AML-193 (cell line): ENCODE measurements at places on chromosomes 5 and 9.

DNA sequence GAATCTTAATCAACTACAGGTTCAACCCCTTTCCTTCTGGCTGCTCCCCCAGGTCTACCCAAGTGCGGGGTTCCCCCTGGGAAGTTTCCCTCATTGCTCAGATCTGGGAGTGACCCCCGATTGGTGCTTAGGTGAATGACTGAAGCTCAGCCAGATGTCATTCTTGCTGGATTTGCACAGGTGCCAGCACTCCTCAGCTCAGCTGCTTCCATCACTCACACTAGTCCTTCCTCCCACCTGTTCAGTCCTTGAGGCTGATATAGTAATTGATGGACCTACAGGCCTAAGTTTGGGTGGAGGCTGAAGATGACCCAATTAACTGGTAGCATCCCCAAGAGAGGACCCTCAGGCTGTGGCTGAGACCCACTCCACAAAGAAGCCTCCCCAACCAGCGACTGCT is 32.9 kb downstream of the PRLR start:
- no peak for DNase-seq

DNA sequence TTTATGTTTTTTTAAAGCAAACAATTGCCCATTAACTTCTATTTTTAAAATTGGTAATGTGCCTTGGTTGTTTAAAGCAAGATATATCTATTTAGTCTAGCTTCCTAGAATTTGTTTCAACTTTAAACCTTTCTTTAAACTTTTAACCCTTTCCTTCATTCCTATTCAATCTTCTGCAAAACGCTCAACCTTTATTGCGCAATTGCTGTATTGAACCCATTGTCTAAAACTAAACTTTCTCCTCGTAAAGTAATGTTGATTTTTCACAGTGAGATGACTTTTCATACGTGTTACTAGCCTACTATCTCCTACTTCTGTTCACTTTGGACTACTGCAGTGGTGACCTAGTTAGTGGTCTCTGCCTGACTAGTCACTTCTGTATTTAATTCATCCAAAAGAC is 63.3 kb downstream of the SMC5 start:
- no peak for DNase-seq

DNA sequence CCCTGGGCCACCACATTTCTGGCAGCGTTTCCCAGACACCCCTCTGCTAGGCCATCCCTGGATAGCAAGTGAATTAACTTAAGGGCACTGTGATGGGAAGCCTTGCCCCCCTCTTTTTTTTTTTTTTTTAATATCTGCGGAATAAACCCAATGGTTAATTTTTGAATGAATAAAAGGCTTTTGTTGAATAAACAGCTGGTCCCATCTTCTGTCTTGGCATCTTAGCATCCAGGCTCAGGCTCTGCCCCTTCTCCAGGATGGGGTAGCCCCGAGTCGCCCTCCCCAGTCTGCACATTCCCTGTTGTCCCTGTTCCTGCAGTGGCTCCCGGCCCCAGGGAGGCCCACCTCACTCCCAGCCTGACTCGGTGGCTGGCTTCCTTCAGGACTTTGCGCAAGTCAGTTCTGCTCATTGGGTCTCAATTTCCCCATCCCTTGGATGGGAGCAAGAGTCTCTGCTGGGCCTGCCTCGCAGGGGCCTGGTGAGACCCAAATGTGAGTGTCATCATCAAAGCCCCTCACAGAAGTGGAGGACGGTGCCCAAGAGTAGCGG is 29.0 kb upstream of the HMCN2 start:
- no peak for DNase-seq

- no peak for DNase-seq
These were observed 404.0 kb upstream of the GRIA1 start for GRCh38 chr5:153086486-153086885.

- DNase-seq: no peak
These were observed 15.6 kb downstream of the NDUFAF2 start for GRCh38 chr5:60960591-60960990.

DNA sequence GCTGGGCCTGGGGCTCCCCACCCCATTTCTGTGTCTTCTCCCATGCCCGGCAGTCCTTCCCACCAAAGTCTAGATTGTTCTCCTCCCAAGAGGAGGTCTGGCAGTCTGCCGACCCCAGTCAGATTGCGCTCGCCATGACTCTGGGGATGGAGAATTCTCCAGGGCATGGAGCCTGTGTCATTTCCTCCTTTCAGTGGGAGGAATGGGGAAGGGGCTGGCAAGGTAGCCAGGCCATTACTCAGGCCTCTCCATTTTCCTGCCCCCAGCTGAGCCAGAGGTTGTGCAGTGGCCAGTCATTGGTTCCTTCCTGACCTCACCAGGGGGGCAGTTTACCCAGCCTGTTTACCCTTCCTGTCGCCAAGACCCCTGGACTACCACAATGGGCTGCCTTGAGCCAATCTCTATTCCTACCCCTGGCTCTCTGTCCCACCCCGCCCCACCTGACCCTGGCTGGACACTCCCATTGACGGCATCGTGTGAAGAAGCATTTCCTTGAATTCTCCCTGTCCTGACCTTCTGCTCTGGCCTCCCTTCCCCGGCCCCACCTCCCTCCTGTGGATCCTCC is 628 bp downstream of the SYNPO start:
- no peak for DNase-seq

- DNase-seq: peak; percentile 75
These were observed 105.4 kb upstream of the FER start for GRCh38 chr5:108642170-108642906.

- DNase-seq: no peak
These were observed 36.0 kb upstream of the SPATA31C2 start for GRCh38 chr9:88174324-88174723.

DNA sequence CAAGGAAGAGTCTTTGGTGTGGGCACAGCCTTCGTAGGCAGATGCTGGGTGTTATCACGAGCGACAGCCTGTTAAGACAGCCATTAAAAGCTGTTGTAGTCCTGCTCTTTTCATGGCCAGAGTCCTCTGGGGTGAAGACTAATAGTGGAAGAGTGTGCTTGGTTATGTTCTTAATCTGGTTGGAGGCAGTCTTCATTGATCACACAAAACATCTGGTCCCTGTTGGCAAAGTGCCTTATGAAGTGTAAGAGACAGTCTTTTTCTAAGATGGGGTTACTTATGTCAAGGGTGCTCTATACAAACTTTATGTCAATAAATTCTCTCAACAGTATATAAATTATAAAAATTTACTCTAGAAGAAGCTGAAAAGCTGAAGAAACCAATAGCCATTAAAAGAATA is 280.4 kb downstream of the CAAP1 start:
- DNase-seq: no peak

DNA sequence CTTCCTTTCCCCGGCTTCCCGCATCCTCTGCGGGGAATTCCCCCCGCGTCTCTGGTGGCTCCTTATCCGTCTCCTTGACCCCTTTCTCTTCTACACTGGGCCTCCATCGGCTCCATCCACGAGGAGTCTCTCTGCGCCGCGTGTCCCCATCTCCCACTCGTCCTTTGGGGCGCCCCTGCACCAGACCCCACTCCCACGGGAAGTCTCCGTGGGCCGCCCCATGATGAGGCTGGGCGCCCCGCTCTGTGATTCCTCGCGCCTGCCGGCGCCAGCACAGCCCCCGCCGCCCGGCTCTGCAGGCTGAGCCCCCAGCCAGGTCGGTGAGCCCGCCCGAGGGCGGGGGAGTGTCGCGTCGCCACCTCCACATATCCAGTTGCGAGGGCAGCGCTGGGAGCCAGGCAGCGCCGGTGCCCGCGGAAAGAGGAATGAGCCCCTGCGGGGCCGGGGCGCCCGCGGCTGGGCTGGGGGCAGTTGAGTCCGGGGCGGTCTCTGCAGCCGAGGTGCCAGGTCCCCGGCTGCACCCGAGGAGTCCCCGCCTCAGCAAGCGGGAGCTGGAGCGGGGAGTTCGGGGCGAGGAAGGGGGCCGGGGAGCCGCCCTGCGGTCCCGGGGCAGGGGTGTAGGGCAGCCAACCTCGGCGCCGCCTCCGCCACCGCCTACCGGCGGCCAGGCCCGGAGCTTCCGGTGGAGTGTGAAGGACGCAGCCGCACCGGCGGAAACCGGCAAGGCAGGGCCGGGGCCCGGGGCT is 2.1 kb upstream of the TRAF1 start:
- DNase-seq: peak; percentile 25

DNA sequence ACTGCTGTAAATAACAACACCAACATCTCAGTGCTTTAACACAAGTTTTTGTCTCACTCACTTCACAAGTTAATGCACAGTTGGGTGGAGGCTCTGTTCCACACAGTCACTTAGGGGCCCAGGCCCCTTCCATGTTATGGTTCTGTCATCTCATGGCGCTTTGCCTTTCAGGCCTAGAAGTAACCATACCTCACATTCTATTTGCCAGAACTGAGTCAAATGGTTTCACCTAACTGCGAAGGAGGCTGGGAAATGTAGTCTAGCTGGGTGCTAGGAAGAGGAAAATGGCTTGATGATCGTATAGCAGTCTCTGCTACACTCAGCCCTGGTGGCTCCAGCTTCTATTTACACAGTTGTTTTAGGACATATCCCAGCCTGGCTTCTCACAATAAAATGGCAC is 23.1 kb upstream of the MVB12B start:
- no peak for DNase-seq

- DNase-seq: no peak
These were observed 20.3 kb upstream of the GRAMD2B start for GRCh38 chr5:126402621-126403555.

DNA sequence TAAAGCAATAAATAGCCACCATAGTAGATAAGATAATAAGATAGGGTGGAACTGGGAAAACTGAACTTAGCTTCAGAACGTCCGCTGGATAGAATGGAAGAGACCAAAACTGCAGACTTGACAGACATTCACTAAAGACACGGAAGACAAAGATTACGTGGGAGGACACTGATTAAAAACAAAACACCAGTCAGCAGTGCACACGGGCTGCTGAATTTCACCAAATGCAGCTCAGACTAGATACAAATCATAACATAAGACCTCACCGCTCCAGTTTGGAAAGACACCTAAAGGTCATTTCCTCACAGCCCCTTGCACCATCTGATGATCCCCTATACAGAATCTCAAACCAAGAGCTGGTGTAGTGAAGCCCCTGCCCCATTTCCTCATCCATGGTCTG is 2.9 kb upstream of the OR2Y1 start:
- no peak for DNase-seq

GRCh38 chr5:153968761-153969562 is 69.7 kb downstream of the FAM114A2 start:
- no peak for DNase-seq

DNA sequence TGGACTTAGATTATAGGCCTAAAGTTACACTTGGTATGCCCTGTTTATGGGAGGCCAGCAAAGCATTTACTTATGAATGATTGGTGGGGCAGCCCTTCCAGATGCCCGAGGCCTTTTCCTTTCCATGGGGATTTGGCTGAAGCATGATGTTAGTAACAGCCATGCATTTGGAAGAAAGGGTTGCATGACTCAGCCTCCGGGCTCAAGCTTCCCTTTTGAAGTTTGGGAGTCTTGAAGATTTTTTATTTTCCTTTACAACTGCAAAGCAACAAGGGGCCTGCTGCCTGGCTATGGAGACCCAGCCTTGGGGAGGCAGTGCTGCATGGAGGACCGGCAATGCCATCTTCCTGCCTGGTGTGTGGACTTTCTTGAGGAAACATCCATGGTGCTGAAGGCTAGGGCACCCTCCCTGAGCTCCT is 244.7 kb downstream of the ICE1 start:
- no peak for DNase-seq

DNA sequence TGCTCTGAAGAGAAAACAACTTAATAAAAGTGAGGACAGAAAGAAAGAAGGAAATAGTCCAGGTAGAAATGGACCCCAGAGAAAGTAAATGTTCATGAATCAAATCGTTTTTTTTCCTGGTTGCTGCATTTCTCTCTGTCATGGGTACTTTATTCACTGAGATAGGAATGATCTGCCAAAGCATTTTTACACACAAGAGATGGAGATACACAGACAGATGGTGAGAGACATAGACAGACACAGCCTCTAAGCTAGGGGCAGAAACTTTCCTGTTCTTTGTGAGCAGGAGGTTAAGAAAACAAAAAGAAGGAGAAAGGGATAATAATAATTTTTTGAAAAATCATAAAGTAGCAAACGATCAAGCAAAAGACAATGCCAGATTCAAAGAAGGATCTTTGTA is 73.7 kb downstream of the ASTN2 start:
- DNase-seq: no peak

- peak; percentile 53 for DNase-seq
These were observed 13.3 kb upstream of the GLRX start for GRCh38 chr5:95835682-95836385.

DNA sequence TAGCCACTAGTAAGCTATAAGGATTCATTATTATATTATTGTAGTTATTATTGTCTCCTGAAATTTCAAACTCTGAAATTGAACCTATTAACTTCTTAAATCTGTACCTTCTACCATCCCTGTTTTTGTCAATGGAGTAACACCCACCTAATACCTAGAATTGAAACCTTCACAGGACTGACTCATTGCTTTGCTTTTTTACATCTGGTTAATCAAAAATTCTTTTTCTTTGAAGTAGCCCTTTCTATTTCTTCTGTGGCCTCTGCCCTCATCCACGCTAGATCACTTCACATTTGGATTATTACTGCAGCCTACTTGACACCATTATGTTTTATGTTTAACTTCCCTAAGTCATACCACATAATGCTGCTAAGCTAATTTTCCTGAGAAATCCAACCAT is 35.6 kb downstream of the RBM27 start:
- no peak for DNase-seq
